ENCODE measurements at places on chromosomes 3 and 15.

GRCh38 chr3:114112696-114113095 lies 56.2 kb downstream of the QTRT2 start:
- no peak for DNase-seq

DNA sequence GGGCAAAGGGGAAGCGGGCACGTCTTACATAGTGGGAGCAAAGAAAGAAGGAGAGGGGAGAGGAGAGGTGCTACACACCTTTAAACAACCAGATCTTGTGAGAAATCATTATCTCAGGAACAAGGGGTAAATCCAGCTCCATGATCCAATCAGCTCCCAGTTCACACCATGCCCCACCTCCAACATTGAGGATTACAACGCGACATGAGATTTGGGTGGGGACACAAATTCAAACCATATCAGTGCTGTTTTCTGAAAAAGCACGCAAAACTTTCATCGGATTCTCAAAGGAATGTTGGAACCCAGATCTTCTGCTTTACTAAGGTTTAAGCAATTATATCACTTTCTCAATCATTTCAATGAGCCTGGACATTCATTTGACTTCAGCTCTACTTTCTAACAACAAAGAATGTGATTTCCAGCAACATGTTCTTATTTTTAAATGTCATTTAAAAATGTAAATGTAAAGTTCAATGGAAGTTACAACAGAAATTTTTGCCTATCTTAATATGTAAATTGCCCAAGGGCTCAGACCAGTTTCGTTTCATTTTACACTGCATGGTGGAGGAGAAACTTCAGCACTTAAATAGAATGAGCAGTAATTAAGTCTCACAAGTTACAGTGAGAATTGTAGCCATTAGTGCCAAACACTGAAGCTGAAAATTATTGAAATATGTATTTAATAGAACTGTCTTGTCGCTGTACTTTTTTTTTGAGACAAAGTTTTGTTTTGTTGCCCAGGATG lies 8.4 kb upstream of the CCDC54 start:
- no peak for DNase-seq

GRCh38 chr3:103136621-103137020 lies 701.8 kb downstream of the ZPLD1 start:
- DNase-seq: no peak

GRCh38 chr15:63211092-63211490 lies 21.7 kb downstream of the RAB8B start:
- DNase-seq: no peak

DNA sequence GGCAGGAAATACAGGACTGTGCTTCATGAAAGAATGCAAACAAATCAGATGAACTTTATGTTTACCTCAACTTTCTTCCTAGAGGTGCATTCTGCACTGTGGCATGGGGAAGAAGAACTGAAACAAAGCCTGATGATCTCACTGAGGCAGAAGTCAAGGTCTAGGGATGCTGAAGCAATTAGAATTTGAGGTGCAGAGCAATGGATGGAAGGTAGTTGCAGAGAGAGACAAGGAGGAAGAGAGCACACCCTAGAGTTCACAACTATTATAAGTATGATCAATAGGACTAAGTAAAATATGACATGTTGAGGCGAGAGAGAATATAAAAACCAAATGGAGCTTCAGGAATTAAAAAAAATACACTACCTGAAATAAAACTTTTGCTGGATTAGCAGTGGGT lies 420.1 kb downstream of the EDEM1 start:
- DNase-seq: no peak

GRCh38 chr3:62621176-62621575 lies 247.8 kb upstream of the FEZF2 start:
- no peak for DNase-seq

GRCh38 chr15:66302489-66303278 lies 9.3 kb downstream of the DIS3L start:
- DNase-seq: no peak

DNA sequence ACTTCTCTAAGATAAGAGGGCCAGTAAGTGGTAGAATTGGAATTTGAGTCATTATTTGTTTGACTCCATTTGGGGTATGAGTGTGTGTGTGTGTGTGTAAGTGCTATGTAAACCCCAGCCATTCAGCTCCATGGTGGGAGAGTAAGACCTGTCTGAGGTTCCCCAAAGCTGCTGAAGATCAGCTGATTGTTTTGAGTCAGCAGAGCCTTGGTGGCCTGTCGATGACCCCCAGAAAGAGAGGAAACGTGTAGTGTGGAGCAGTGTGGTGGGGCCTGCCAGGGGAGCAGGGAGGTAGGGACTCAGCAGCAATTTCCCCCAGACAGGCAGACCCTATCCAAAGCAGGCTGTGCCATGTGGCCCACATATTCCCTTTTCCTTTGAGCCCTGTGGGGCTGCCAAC lies 5.3 kb downstream of the DVL3 start:
- DNase-seq: no peak

DNA sequence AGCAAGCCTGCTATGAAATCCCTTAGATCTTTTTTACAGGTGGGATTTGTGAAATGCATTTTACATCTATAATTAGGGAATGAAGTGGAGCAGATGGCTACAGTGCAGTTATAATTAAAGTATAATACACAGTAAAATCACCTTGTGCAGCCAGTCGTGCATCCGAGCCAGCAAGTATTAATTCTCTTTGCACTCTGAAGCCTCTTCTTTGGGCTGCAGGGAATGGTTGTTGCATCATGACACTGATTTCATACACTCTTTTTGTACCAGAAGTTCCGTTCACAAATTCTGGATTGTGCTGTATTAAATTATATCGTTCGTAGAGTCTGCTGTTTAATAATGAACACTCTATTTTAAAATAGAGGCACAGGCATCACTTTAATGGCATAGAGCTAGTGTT lies 28.7 kb upstream of the TP63 start:
- DNase-seq: no peak

GRCh38 chr3:14431452-14431916 lies 29.1 kb downstream of the SLC6A6 start:
- no peak for DNase-seq

DNA sequence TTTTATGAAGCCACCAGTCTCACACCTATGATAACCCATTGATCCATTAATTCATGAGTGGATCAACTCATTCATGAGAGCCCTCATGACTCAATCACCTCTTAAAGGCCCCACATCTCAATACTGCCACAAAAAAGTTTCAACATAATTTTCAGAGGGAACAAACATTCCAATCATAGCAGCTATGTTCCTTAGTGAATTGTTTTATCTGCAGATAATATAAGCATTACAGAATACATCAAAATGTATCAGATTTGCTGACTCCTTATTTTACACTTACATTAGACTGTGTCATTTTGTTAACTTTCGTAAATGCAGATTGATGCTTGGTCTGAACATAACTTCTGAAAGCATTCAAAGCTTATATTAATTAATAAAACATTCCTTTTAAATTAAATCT lies 155.3 kb upstream of the MBNL1 start:
- DNase-seq: no peak

GRCh38 chr3:45785605-45786150 lies 10.7 kb downstream of the SLC6A20 start:
- no peak for DNase-seq

DNA sequence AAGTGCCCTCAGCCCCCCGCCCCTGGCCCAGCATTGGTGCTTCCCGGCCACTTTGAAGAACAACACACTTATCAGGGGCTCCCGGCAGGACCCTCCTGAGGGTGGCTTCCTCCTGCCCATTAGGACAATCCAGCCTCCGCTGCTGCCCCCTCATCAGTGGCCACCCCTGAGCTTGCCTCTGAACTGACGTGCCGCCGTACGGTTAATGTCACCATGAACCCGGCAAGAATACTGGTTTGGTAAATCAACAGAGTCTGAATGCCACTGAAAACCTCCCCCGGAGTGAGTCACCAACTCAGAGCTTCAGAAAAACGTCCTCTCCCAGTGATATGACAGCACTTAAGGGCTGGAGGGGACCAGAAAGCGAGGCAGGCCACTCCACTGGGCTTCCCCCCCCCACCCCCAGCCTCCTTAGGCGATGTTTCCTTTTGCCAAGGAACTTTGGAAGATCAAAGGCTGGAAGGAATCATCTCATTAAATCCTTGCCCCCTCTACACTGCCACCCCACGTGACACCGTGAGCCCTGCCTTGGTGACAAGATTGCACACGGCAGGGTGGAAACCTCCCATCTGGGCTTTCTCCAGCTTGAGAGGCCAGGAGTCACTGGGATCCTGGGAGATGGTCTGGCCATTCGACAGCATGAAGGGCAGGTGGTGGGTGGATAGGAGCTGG lies 142.1 kb downstream of the NUP210 start:
- no peak for DNase-seq

- no peak for DNase-seq
These were observed 22.7 kb downstream of the SACM1L start for GRCh38 chr3:45711931-45712330.

GRCh38 chr3:184016811-184017671 lies 643 bp downstream of the ABCC5 start:
- DNase-seq: no peak

DNA sequence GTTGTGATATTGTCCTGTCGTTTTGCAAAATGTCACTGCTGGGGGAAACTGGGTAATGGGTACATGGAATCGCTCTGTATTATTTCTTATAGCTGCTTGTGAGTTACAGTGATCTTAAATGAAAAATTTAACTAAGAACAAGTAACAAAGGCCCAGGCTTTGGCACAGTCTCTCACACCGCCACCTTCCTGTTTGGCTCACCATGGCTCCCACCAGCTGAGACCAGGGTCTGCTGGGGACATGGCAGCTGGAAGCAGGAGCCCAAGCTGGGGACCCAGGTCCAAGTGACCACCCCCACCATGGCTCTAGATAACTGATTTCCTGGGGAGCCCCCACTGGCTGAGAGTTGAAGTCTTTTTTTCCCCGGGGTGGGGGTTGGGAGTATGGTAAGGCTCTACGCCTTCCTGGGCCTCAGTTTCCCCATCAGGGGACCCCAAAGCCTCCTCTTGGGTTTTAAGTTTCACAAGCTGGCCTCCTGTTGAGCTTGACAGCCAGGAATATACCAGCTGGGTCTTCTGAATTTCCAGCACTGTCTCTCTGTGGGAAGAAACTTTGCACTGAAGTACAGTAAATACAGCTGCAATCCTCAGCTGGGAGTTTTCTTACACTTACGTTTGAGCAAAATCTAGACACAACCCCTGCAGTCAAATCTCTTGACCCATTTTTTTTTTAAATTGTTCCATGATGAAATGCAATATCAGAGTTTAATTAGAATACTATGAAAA lies 26.1 kb downstream of the ABTB1 start:
- no peak for DNase-seq

- no peak for DNase-seq
These were observed 34.6 kb upstream of the AEN start for GRCh38 chr15:88586401-88587162.

DNA sequence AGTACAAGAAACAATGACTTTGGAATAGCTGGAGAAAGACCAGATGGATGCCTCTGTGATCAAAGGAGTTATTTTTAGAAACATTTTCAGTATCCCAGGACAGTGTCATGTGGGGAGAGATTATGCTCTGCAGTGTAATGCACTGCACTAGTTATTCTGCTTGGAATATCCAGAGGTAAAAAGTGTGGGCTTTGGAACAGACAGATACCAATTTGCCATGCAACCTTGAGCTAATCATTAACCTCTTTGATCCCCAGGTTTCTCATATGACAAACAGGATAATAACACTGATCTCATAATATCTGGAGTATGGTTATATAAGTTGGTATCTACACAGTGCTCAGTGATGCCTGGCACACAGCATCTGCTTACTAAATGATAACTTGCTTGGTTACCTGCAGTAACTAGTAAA lies 12.2 kb upstream of the SLC7A14 start:
- DNase-seq: no peak

DNA sequence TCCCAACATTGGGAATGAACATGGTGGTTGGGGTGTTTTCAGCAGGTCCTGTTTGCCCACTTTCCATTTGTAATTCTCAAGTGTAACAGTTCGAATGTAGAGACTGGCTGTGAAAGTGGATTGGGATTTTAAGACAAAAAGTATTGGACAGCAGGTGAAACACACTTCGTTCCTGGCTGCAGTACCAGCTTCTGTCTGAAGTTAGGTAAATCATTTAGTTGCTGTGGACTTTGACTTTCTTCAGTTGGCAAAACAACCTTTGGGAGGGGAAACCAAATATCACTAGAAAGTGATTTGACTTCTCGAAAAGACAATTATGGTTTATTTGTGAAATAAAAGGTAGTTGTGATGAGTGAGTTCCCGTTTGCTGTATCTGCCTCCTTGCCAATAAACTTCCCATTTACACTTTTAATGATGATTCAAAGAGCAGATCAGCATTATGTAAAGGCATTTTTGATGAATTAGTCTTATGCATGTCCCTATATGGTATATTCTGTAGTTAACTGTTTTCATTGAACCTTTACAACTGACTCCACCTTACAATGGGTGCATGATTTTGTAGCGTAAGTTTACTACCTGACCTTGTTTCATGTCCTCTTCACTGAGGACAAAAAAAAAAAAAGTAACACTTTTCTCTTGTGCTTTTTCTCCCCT lies 34.0 kb downstream of the FNDC3B start:
- DNase-seq: no peak

DNA sequence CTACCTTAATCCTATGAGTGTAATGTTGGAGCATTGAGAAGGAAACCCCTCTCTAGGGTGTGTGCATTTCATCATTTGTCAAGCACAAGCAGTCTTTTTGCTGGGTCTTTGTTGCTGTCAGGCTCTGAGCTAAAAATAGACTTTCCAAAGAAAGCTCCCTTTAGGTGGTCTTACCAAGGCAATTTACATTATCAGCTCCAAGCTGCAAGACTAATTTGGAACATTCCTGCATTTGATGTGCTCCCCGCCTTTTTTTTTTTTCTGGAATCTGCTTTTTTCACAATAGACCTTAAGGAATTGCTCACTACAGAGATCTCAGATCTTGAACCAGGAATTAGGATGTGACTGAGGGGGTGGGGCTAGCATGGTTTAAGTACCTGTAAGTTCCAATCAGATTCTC lies 60.6 kb upstream of the STAC start:
- no peak for DNase-seq

DNA sequence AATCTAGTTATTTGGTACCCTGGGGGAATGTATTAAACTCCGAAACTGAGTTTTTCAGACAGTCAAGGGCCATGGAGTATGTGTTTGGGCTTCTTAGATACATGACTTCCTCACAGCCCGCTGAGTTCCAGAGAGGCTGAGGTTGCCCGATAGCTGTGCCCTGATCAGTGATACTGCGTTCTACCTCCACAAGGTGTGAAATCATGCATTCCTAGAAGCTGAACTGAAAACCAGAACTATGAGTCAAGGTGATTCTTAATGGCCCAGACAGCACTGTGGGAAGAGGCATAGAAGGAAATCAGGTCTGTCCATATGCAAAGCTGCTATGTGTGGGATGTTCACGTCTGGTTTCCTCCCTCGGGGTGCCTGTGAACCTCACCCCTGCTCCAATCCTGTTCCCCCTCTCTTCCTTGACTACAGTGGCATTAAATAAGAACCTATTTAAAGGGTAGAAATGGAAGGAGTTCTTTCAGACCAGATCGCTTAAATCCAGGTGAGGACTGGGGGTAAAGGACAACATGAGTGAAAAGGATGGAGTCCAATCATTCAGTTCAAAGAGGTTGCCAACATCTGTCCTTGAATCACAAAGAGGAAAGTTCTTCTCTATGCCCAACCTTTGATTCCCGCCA lies 74.3 kb downstream of the MYO1E start:
- no peak for DNase-seq
